ENCODE measurements at places on chromosomes 2 and 18.

GRCh38 chr2:11406267-11406957 lies 59.5 kb downstream of the E2F6 start:
- DNase-seq = no peak

- no peak for DNase-seq
Observed at GRCh38 chr18:75324686-75325257, 102.7 kb downstream of the SMIM21 start.

GRCh38 chr2:15163326-15163725 lies 397.8 kb downstream of the NBAS start:
- no peak for DNase-seq

- DNase-seq = no peak
Observed at GRCh38 chr2:123958011-123958410, 67.1 kb upstream of the CNTNAP5 start.

- DNase-seq = no peak
Observed at GRCh38 chr2:14552818-14553217, 79.7 kb upstream of the LRATD1 start.

- DNase-seq = no peak
Observed at GRCh38 chr2:239831001-239831731, 194.0 kb downstream of the NDUFA10 start.

- DNase-seq = no peak
Observed at GRCh38 chr2:227687189-227687588, 20.6 kb downstream of the SCYGR5 start.

GRCh38 chr2:64652231-64653108 lies 1.2 kb downstream of the SERTAD2 start:
- DNase-seq = no peak

All from stimulated activated CD8-positive, alpha-beta memory T cell treated with anti-CD3 and anti-CD28 coated beads, Interleukin-7, amount 100 ng/mL, for 24 hours (primary cell).